Vein endothelial cell (primary cell): ENCODE measurements at places on chromosomes 12 and 14. TPM values are rescaled to one million over a fixed set of nuclear protein-coding genes. Genes with fewer than 3 reads are reported as not detected.

The AMDHD1 gene
- total RNA-seq: 0.29 TPM in 1 of 2 replicates, not detected in the other

The MGAT2 gene
- 85.3 and 101 TPM in 2 replicates for total RNA-seq

The CCNB1IP1 gene
- total RNA-seq: 35.0 and 35.9 TPM in 2 replicates

The PRB3 gene
- total RNA-seq: not detected in 2 replicates

The SRGAP1 gene
- total RNA-seq: 6.2 and 6.9 TPM in 2 replicates

The RD3L gene
- not detected in 2 replicates for total RNA-seq

The TUNAR gene
- not detected in 2 replicates for total RNA-seq
